ENCODE measurements at places on chromosomes 4 and X.

DNA sequence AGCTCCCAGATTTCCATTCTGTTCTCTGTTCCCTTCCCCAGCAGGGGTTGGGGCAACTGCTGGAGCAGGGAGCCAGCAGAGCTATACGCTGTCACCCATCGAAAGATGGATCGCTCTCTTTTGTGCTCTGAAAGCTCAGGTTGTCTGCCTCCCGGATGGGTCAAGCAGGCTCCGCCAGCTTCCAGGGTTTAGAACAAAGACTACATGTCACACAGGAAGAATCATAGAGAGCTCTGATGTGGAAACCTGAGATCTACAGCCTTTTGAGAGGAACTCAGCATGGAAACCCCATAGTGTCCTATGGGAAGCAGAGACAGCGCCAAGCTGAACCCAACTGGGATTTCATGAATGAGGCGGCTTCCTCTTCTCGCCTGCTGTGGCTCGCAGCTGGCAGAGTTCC, 205.4 kb downstream of the HS3ST1 start:
- DNase-seq: no peak

DNA sequence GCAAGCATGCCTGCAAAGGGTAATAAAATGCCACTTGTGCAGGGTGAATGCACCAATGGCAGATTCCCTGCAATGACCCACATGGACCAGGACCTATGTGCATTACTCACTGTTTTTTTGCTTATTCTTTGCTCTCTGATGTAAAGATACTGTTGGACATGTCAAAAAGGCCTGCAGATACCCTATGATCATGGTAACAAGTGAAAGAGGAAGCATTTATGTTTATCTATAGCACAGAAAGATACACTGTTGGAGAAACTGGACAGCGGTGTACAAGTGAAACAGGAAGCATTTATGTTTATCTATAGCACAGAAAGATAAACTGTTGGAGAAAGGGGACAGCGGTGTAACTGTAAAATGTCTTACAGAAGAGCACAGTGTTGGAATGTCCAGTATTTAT, 127.5 kb downstream of the PAPSS1 start:
- DNase-seq: no peak

DNA sequence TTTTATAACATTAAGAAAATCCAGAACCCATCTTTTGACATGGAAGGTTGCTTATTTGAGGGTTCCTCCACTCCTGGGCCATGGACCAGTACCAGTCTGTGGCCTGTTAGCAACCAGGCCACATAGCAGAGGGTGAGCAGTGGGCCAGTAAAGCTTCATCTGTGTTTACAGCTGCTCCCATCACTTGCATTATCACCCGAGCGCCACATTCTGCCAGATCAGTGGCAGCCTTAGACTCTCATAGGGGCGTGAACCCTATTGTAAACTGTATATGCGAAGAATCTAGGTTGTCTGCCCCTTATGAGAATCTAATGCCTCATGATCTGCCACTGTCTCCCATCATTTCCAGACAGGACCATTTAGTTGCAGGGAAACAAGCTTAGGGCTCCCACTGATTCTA, 58.6 kb downstream of the NDST4 start:
- no peak for DNase-seq

DNA sequence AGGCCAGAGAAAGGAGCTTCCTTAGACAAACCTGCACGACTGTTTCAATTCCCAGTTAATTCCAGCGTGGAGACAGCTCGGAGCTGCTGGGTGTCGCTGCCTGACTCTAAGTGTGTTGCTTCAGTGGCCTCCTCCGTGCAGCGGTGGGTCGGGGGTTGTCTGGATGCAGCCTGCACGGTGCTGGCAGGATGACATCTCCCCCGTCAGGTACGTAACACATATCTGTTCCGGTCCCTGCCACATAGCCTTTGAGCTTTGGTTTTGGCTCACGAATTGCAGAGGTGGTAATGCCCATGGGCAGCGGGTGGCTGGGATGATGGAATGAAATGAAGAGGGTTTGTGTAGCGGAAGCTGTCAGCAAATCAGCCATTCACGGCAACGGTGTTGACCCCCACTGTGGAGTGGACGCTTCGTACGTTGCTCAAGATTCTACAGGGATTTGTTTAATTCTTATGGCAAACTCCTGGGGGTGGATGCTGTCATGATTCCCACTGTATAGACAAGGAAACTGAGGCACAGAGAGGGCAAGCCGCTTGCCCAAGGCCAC, 33.7 kb upstream of the HMX1 start:
- no peak for DNase-seq

GRCh38 chrX:94366616-94367015, 692.6 kb downstream of the FAM133A start:
- no peak for DNase-seq

- peak; percentile 52 for DNase-seq
Observed at GRCh38 chr4:138035781-138036258, 206.3 kb downstream of the SLC7A11 start.

DNA sequence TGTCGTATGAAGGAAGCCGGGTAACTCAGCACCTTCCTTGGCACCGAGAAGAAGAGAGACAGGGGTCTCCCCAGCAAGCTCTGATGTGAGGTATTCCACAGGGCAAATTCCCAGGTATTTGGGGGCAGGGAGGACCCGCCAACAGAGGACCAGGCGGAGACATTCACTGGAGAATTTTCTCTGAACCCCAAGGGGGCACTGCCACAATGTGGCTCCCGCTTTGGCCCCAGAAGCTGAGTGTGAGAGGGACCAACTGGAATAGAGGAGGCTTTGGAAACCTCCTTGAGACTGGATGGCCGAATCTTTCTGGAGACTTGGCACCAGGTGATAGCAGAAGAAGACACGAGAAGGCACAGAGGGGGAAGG, 735 bp upstream of the GABRE start:
- DNase-seq: no peak

DNA sequence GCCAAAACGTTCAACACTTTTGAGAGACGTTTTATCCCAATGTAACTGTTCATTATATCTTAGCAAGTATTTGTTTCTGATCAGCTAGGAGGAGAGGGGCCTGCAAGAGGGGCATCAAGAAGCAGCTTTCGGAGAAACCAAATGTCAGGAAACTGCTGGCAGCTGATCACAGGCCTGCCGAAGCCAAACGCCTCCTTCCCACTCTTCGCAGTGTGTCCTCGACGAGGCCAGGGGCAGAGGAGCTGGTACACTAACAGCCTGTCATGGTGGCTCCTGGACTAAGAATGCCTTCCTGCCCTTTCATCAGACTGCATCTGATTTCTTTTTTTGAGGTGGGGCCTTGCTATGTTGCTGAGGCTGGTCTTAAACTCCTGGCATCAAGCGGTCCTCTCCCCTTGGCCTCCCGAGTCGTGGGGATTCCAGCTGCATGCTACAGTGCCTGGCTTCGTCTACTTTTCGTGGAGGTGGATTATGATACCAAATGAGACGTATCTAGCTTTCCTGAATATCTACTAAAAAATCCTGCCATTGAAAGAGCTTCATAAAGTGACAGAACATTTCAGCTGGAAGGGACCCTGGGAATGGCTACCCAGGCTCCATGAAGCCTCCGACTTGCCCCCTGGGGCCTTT, 134.8 kb downstream of the AFAP1 start:
- no peak for DNase-seq

DNA sequence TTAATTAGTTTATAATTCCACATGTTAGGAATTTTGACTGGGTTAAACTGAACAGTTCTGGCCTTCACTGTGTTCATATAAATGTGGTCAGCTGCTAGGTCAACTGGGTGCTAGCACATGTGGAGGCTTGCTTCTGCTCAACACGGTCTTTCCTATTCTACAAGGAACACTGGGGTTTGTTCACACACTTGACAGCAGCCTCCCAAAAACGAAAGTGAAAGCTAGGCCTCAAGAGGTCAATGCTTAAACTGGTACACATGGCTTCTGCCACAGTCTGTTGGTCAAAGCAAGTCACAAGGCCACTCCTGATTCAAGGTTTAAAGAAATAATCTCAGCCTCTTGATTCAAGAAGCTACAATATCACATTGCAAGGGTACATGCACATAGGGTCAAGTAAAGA, 126.5 kb downstream of the QDPR start:
- DNase-seq: no peak

GRCh38 chr4:57312296-57312695, 202.1 kb upstream of the IGFBP7 start:
- no peak for DNase-seq

GRCh38 chr4:165592386-165592785, 213.6 kb downstream of the CPE start:
- DNase-seq: no peak

- DNase-seq: peak; percentile 14
Observed at GRCh38 chrX:107747596-107748161, 27.9 kb downstream of the TSC22D3 start.

DNA sequence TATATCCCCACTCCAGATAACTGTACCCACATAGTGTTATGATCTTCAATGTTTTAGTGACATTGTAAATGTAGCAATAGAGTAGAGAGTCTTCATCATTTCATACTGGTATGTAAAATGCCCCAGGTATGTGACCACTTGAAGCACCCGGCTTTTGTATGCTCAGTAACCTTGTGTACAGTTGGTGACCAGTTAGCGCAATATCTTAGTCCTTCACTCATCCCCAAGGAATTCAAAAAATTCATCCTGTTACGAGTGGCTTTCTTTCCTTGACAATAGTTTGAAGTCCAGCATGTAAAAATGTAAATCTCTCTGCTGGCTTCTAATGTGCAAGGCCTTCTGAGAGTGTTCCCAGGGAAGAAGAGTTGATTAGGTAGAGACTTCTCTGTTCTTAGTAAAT, 145.6 kb downstream of the ARX start:
- peak; percentile 5 for DNase-seq

Measured in HTR-8/SVneo (cell line).